Smooth muscle cell of the umbilical artery (primary cell): ENCODE measurements at places on chromosomes 16 and 17. TPM values are rescaled to one million over a fixed set of nuclear protein-coding genes. Genes with fewer than 3 reads are reported as not detected.

The VPS9D1 gene
- 7.4 and 9.1 TPM in 2 replicates for total RNA-seq

The SLC25A39 gene
- total RNA-seq = 63.0 and 87.0 TPM in 2 replicates

The PHLPP2 gene
- total RNA-seq = 6.5 and 14.9 TPM in 2 replicates

The TEKT1 gene
- not detected in 2 replicates for total RNA-seq

The HBQ1 gene
- total RNA-seq = not detected in 2 replicates

The FCSK gene
- total RNA-seq = 9.3 and 12.8 TPM in 2 replicates

The PLEKHM1 gene
- 21.1 and 30.1 TPM in 2 replicates for total RNA-seq

The MT1E gene
- total RNA-seq = 51.1 and 79.6 TPM in 2 replicates

The CD300A gene
- not detected in 2 replicates for total RNA-seq

The RRAD gene
- total RNA-seq = 21.1 and 37.4 TPM in 2 replicates

The TPSG1 gene
- total RNA-seq = not detected in 2 replicates

The TSNAXIP1 gene
- total RNA-seq = 0.32 and 1.5 TPM in 2 replicates

The UNC45B gene
- total RNA-seq = not detected in 2 replicates

The OTOP2 gene
- not detected in 2 replicates for total RNA-seq

The CDT1 gene
- 0.30 and 6.1 TPM in 2 replicates for total RNA-seq

The KCNJ18 gene
- total RNA-seq = not detected in 2 replicates

The STARD3 gene
- 27.0 and 34.9 TPM in 2 replicates for total RNA-seq

The EME1 gene
- 0.59 and 4.3 TPM in 2 replicates for total RNA-seq

The TCAP gene
- 0.30 and 0.60 TPM in 2 replicates for total RNA-seq

The NPIPA8 gene
- 18.5 TPM in 1 of 2 replicates, not detected in the other for total RNA-seq

The EPOP gene
- 0.89 and 1.3 TPM in 2 replicates for total RNA-seq

The ALOXE3 gene
- total RNA-seq = not detected in 2 replicates

The SYCE1L gene
- not detected in 2 replicates for total RNA-seq

The DOC2A gene
- 0.42 TPM in 1 of 2 replicates, not detected in the other for total RNA-seq

The KRTAP16-1 gene
- total RNA-seq = not detected in 2 replicates

The TVP23A gene
- total RNA-seq = not detected in 2 replicates

The HBA1 gene
- not detected in 2 replicates for total RNA-seq

The COA3 gene
- total RNA-seq = 32.8 and 53.2 TPM in 2 replicates

The SMIM22 gene
- total RNA-seq = not detected in 2 replicates

The CACNG1 gene
- total RNA-seq = not detected in 2 replicates

The CRYBA1 gene
- total RNA-seq = not detected in 2 replicates

The SLC9A5 gene
- total RNA-seq = 1.5 and 2.4 TPM in 2 replicates

The KRT32 gene
- 0.09 TPM in 1 of 2 replicates, not detected in the other for total RNA-seq

The KCNJ2 gene
- total RNA-seq = 0.59 and 0.92 TPM in 2 replicates

The SLFN12L gene
- total RNA-seq = under 0.01 TPM in 1 of 2 replicates, not detected in the other

The ORMDL3 gene
- total RNA-seq = 68.2 and 94.4 TPM in 2 replicates

The SDR42E2 gene
- total RNA-seq = not detected in 2 replicates

The ZFP3 gene
- 1.2 TPM in 2 replicates for total RNA-seq

The HOXB9 gene
- total RNA-seq = 0.30 and 0.92 TPM in 2 replicates

The TEPSIN gene
- total RNA-seq = 11.9 and 14.2 TPM in 2 replicates

The PLEKHH3 gene
- total RNA-seq = 8.9 and 11.6 TPM in 2 replicates

The DBNDD1 gene
- total RNA-seq = 0.89 and 3.5 TPM in 2 replicates

The SKAP1 gene
- 0.28 TPM in 1 of 2 replicates, not detected in the other for total RNA-seq

The HSPB9 gene
- total RNA-seq = 0.14 TPM in 1 of 2 replicates, not detected in the other

The CDH15 gene
- 0.09 and 0.89 TPM in 2 replicates for total RNA-seq

The TAC4 gene
- not detected in 2 replicates for total RNA-seq
